ENCODE measurements at places on chromosomes 12 and 14.
A peak's percentile ranks its signal among the peaks of the same experiment; 100 is the strongest.

- peak; percentile 65 for DNase-seq
Observed at GRCh38 chr12:79547044-79547734, 143.6 kb downstream of the PAWR start.

DNA sequence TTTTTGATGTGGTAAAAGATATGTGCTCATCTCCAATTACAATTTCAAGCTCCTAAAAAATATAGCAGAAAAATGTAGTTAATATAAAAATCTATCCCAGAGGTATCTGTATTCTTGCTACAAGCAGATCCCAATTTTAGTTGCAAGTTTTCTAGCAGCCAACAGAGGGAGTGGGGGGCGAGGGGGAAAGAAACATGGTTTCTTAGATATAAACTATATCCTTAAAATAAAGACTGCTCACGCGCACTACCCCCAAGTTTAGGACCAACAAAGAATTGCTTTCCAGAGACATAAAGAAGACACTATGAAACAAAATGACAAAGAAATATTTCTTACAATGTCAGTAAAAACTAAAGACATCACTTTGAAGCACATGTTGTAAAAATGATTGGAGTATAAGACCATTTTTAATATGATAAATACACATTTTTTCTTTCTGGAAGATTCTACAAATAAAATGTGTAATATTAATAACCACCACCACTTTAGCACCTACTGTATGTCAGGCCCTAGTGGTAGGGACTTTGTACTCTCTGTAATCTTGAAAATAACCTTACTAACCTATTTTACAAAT, 5.4 kb downstream of the MAGOHB start:
- peak; percentile 39 for DNase-seq

DNA sequence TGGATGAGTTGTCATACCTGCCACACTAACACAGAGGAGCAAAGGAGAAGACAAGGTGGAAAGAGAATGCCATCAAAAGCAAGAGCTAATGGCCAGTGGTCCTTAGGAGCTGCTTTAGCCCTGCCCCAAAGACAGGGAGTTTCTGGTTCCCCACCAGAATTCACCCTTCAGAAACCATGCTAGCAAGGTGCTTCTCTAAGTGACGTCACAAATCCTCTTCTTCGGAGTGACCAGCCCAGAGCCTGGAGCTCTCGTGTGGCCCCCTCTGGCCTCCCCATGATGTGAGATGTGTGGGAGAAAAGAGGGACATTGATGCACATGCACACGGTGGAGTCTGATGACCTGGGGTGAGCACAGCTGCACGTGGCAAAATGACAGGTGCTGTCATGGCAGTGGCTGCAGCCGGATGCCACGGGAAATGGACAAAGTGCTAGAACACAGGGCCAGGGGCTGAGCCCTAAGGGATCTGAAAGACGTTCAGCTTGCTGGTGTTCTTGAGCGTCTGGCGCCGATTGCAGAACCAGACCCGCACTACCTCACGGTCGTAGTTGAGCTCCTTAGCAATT, 16.9 kb upstream of the TFCP2 start:
- DNase-seq = peak; percentile 7

- DNase-seq = no peak
Observed at GRCh38 chr12:104477510-104478390, 21.0 kb downstream of the CHST11 start.

DNA sequence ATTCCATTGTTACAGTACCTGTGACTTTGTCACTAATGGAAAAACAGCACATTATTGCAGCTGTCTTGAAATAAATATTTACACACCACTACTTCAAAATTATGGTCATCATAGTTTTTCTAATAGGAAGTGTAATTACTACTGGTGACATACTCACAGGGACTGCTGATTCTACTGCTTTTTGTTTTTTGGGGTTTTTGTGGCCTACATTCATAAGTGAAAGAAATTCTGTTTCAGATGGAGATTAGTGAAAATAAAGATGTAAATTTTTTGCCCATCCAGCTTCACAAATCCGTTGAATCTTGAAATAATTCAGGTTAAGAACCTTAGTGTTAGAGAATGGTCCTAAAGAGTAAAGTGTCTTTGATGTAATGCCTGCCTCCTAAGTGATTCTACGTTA, 17.5 kb downstream of the KNTC1 start:
- no peak for DNase-seq

DNA sequence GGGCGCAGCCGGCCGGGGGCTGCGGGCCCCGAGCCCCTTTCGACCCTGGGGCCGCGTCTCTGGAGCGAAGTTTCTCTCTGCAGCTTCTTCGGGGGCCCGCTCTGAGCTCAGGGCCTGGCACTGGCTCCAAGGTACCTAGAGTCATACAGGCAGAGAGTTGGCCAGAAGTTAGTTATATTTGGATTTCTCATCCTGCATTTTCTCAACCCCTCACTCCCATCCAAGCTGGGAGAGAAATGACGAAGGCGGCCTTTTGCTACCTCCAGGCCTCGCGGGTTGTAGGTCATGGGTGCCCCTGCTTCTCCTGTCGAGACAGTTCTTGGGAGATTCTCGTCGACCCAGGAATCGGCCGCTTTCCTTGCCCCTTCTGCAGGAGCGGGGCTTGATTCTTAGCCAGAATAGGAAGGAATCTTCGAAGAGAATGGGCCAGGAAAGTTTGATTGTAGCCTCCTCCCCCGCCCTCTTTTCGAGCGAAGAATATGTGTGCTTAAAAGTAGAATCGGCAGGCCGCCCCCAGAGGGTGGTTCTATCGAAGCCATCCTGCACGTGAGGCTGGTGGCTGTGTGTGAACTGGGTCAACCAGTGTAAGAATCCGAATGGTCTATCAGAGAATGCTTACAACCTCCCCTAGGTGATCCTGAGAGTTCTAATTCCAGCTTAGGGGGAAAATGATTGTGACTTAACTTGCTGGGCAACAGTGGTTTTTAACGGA, 785 bp downstream of the MLEC start:
- DNase-seq = no peak

GRCh38 chr12:6840330-6840729, 395 bp upstream of the GNB3 start:
- no peak for DNase-seq

DNA sequence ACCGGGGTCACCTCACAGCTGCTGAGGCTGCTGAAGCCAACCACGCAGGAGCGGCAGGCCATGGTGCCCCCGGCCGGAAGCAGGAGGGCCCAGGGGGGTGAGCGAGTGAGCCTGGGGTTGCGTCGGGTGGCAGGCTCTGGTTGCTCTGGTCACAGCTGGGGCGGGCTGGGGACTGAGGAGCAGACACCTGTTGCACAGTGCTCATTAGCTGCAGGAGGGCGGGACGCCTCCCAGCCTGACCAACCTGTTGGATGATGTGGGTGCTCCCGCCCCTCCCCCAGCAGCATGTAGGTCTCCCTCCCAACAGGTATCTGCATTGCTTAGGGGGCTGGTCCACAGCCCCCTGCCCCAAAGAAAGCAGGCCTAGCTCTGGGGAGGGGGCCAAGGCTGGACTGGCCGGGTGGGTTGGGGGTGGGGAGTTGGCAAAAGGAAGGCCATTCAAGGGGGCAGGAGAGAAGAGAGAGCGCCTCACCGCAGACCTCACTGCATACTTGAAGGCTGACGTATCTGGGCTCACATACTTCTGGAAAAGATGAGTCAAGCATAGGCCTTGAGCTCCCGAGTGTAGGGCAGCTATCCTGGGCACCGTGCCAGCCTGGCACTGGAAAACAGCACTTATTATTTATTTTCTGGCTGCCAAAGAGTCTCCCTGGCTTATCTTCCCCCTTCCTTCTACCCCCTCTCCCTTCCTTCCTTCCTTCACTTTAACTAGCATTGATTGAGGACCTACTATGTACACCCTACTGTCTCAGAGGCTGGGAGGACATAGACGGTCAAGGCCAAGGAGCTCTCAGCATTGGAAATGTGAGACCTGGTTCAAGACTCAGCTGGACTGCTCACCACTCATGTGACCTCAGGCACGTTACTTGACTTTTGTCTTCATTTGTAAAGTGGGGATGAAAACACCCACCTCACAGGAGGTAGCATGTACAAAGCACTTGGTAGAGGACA, at the start of gene KRT80:
TSS of gene KRT80 (minus strand) at position 174 of the 951 bp plus-strand sequence. CDS start at position 62, 112 bp downstream.
- DNase-seq = peak; percentile 64

GRCh38 chr14:34052658-34053014, 101.8 kb upstream of the EGLN3 start:
- DNase-seq = no peak

- DNase-seq = no peak
Observed at GRCh38 chr14:95286645-95287044, 33.1 kb downstream of the CLMN start.

DNA sequence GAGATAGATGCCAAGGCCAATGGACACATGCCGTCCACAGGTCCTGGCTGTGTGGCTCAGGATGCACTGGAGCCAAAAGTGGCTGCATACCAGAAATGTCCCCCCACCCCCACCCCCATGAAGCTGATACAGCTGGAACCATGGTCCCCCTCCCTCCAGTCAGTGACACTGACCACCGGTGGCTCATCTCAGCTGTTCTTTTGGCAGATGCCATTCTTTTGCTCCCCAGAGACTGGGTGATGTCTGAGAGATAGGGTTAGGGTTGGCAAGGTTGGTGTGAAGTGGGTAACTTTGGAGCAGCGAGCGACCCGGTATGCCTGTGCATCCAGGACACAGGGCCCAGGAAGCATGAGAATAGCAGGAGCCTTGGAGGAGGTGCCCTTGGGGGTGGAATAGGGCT, 285.6 kb downstream of the CACNA1C start:
- no peak for DNase-seq

GRCh38 chr12:66036317-66036716, 94.2 kb downstream of the LLPH start:
- no peak for DNase-seq

- DNase-seq = no peak
Observed at GRCh38 chr12:100481021-100481420, 7.4 kb downstream of the NR1H4 start.

DNA sequence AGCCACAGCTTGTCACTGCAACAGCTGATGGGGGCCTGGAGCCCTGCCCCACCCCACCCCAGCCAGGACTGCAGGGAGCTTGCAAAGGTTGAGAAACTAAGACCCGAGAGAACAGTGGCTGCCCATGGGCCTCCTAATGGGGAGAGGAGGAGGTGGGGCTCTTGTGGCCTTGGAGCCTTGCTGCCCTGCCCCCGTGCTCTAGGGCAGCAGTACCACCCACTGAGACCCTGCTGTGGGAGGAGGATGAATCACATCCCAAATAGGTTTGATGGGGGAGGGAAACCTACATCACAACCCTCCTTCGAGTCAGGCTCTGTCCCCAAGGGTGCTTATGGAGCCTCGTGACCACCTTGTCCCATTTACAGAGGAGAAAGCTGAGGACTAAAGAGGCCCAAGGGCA, 15.9 kb downstream of the HHIPL1 start:
- DNase-seq = peak; percentile 78

- no peak for DNase-seq
Observed at GRCh38 chr12:56351325-56351724, 8.6 kb downstream of the STAT2 start.

- no peak for DNase-seq
Observed at GRCh38 chr12:90974286-90974685, 19.3 kb upstream of the CCER1 start.

- no peak for DNase-seq
Observed at GRCh38 chr14:65800694-65801093, 388.2 kb downstream of the FUT8 start.

- peak; percentile 93 for DNase-seq
Observed at GRCh38 chr14:100645196-100645981, 58.2 kb upstream of the BEGAIN start.

GRCh38 chr12:45184147-45184963, 31.5 kb upstream of the ANO6 start:
- no peak for DNase-seq

GRCh38 chr12:4282892-4283511, 9.4 kb downstream of the CCND2 start:
- peak; percentile 72 for DNase-seq

DNA sequence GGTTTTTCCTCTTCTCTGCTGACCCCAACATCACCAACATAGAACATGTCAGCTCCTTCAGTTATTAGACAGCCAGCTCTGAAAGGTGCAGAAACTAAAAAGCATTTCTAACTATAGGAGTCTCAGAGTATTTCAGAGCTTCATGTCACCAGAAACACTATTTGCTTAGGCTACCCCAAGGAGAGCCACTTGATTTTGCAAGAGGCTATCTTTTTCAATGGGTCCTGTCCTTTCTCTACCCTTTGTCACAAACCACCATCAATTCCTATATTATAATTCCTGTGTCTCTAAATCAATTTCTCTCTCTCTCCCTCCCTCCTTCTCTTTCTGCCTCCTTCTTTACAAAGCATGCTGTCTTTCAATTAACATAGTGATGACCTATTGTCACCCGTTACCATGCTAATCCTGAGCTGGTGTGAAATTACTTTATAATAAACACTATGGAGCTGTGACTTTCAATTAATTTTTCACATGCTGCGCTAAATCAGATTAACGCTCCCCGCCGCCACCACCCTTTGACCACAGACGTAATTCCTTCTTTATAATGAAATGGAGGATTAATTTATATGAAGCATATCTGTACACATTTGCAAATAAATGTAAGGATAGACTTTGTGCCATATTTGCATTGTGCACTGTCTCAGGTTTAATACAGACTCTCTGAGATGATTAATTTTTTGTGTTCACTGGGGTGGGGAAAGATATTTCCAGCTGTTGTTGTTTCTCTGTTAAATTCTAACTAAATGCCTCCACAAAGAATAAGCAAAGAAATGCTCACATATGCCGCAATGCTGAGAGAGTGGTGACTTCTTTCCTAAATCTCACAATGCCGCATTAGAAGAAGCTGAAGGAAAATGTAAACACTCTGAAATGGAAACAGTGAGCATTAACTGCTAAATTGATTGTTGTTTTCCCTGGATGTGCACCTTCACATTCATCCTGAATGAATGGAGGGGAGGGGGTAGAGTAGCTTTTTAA, 418.6 kb downstream of the PDZRN4 start:
- DNase-seq = no peak

DNA sequence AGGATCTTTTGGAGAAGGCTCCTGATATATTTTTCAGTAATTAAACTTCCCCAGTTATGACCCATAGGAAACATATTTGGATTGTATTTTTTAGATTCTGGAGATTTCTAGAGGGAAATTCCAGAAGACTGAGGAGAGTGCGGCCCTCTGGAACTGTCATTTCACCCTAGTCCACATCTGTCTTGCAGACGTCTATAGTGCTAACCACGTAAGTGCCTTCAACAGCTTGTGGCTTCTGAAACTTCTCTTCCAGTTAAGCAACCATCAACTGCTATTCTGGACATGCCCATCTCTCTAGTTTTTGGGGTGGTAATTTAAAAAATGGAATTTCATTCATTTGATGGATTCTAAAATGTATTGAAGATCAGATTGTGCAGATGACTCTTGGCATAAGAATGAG, 1098.8 kb downstream of the TMEM121 start:
- DNase-seq = no peak

- no peak for DNase-seq
Observed at GRCh38 chr14:94562022-94562421, 780 bp downstream of the SERPINA4 start.

GRCh38 chr12:84727961-84728360, 184.6 kb downstream of the SLC6A15 start:
- no peak for DNase-seq

- no peak for DNase-seq
Observed at GRCh38 chr12:72295744-72296143, 23.6 kb downstream of the TRHDE start.
